ENCODE measurements at places on chromosomes 6 and 20. TPM values are rescaled to one million over a fixed set of nuclear protein-coding genes. Genes with fewer than 3 reads are reported as not detected.

DNA sequence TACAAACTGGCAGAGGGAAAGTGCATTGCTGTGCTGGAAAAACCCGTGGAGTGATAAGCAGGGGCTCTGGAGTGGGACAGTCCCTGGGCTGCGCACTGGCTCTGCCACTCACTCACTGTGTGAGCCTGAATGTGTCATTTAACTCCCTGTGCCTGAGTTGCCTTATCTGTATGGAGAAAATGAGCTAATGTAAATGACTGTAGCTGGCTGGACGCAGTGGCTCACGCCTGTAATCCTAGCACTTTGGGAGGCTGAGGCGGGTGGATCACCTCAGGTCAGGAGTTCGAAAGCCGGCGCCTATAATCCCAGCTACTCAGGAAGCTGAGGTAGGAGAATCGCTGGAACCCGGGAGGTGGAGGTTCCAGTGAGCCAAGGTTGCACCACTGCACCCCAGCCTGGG lies 18.4 kb upstream of the RPN2 start:
- no peak for DNase-seq

DNA sequence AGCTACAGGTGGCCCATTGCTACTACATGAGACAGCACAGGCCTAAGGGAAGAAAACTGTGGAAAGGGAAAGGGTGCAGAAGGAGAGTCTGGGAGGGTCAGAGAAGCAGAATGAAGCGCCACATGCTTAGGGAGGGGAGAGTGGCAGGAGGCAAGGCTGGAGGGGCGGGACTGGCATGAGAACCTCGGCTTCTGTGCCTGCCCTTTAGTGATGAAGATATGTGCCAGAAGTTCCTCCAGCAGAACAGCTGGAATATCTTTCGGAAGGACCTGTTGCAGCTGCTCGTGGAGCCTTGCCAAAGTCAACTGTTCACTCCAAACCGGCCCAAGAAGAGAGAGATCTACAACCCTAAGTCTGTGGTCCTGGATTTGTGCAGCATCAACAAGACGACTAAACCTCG lies 61.8 kb downstream of the CNBD2 start:
- peak; percentile 70 for DNase-seq

DNA sequence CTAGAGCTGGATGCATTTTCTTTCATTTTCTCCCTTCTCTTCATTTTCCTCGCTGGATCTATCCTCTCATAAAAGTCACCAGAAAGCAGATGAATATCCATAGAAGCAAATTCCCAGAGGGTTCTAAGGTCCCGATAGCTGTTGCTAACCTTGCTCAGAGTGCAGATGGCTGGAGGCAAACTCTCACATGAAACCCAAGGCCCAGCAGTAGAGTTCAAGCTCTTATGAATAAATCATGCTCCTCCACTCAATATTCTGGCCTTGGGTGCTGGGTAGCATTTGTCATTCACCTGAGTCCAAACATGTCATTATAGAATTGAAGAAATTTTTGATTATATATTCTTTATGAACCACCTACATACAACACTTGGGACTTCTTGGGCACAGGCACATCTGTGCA lies 539.7 kb upstream of the MARCKS start:
- DNase-seq, result no peak

DNA sequence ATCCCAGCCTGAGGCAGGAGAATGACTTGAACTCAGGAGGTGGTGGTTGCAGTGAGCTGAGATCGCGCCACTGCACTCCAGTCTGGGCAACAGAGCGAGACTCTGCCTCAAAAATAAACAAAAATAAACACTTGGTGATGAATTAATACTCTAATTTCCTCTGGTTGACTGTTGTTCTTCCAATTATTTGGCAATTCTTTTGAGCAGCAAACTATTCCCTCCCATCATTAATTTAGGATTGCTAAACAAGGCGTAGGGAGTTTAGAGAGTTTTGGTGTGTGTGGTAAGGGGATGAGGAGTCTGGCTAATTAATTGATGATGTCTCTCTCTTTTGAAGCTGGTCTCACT lies 2.7 kb upstream of the ID1 start:
- DNase-seq, result no peak

Gene PRICKLE4
- 3.3 TPM for total RNA-seq

DNA sequence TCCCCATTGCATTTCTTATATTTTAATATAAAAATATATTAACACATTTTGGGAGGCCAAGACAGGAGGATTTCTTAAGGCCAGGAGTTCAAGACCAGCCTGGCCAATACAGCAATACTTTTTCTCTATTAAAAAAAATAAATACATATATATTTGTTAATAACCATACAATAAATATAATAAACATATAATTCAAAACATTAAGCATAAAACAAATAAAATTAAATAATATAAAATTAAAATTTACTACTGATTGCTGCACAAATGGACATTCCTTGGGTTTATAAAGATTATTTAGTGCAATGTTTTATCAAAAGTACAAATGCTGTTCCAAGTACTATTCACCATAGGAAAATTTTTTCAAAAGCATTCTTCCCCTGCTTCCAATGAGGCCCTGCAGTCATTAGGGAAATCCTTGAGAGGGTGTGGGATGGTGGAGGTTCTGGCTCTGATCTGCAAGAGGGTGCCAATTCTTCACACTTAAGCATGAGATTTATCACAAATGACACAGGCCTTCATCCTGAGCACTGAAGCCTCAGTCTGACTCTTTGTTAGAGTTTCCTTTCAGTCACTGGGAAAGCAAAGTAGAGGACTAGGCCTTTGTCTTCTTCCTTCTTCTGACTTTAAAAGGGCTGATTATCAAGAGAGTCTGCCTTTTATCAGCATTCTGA lies 596.7 kb downstream of the EPM2A start:
- no peak for DNase-seq

All from Right ventricle myocardium inferior (tissue), 1 donor.